ENCODE measurements at places on chromosomes 6 and 20.

GRCh38 chr6:56450882-56451739 lies 191.6 kb downstream of the DST start:
- no peak for DNase-seq

- no peak for DNase-seq
Measured at GRCh38 chr6:126873351-126873750, 245.1 kb upstream of the RSPO3 start.

DNA sequence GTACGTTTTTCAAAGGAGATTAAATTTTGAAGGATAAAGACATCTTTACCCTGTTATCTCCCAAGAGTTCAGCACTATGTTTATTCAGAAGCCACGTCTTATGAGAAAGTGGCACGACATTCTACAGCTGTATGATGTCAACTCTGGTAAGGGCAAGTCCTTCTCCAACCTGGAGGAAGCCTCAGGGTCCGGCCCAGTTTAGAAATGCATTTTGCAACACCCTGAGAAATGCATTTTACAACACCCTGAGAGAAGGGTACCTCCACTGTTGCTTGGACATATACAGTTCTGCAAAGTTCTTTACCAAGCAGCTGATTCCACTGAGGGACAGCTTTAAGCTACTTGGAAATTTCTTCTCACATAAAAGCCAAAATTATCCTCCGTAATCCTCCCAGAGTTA lies 17.5 kb downstream of the NAPB start:
- no peak for DNase-seq

GRCh38 chr6:7976485-7977056 lies 66.0 kb upstream of the TXNDC5 start:
- DNase-seq = no peak

GRCh38 chr20:50567860-50568548 lies 57.8 kb downstream of the PTPN1 start:
- peak; percentile 42 for DNase-seq

DNA sequence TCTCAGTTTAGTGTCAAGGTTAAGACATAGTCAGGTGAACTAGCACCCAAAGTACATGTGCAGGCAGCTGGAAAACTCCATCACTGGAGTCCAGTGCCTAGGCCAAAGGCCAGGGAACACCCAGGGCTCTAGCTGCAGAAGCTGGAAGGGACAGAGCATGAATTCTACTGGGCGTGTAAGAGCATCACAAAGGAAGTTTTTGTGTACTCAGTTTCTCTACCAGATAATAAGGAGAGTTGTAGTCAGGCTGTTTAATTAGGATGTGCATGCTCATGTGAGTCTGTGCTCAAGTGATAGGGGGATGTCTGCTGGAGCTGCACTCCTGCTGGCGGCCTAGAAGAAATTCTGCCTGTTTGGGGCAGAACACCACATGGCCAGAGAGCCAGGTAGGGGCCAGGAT lies 8.1 kb downstream of the L3MBTL1 start:
- no peak for DNase-seq

- DNase-seq = no peak
Measured at GRCh38 chr6:109916759-109917158, 61.4 kb upstream of the GPR6 start.

GRCh38 chr6:7921632-7922092 lies 11.1 kb upstream of the TXNDC5 start:
- DNase-seq = no peak

DNA sequence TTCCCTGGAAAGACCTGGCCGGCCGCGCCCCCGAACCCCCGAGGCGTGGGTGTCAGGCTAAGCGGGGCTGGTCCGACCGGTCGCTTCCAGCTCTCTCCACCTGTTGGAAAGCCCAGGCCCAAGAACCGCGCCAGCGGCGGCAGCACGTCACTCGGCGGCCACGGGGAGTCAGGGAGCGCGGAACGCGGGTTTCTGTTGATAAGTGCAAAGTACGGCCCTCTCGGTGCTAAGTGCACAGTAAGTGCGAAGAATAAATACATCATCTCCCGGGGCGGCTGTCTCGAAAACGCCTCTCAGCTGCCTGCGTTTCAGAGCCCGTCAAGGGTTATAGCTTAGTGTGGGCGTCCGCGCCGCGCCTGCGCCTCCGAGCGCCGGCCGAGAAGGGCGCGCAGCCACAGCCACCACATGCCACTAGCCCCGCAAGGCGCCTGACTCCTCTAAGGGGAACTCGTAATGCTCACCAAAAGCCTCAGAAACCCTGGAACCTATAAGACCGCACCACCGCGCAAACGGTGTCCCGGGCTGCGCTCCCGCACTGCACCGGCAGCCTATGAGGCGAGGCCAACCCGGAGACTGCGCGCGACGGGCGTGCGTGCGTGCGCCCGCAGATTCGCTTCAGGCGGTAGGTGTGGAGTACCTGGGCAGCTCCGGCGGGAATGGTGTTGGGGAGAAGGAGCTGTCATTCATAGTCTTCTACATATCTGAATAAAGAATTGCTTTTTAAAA lies 9.2 kb upstream of the TBX18 start:
- no peak for DNase-seq

- DNase-seq = no peak
Measured at GRCh38 chr6:47534063-47534462, 56.5 kb downstream of the CD2AP start.

DNA sequence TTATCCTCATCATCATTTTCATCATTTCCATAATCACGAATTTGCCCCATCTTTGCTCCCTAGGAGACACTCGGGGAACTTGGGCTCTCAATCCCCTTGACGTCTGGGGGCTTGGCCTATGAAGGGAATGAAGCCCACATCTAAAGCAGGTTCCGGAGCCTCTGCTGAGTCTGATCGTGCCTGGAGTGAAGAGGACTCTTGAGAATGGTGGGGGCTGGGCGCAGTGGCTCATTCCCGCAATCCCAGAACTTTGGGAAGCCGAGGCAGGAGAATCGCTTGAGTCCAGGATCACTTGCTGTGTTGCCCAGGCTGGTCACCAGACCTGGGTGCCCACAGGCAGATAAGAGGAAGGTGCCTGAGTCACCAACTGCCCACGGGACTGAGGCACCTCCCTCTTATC lies 114.5 kb downstream of the SYCP2 start:
- no peak for DNase-seq

DNA sequence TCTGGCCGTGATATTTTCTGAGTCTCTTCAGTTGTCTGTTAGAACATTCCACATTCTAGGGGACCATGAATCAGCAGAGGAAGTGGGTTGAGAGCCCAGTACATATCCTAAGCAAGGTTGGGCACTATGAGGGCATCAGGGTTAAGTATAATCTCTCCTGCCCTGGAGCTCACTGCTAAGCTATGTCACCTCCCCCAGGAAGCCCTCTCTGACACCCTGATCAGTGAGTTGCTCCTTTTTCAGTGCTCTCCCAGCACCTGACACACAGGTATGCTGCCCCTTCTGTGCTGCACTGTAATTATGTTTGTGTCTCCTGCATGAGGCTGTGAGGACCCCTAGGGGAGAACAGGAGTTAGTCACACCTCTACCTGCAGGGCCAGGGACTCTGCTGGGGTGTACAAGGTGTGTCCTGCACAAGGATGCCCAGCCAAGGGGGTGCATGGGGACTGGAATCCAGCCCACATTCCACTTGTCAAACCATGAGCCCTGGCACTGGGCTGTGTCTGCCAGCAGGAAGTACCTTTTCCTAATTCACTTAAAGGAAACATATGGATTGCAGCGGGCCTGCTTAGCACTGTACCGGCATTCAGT lies 3.9 kb downstream of the RAB44 start:
- DNase-seq = no peak

- DNase-seq = no peak
Measured at GRCh38 chr20:41011551-41012067, 17.0 kb upstream of the TOP1 start.

DNA sequence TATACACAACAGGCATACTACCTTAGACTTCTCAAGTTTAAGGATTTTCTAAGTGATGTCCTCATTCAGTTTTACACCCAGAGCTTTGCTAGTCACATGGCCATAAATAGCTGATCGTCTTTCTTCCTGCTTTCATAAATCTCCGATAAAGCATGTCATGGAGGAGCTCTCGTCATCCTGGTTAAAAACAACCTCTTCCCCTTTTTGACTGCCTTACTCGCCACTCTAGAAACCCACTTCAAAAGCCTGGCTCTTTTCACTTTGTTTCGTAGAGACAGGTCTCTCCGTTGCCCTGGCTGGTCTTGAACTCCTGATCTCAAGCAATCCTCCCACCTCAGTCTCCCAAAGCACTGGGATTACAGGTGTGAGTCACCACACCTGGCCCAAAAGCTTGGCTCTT lies 67.0 kb upstream of the SMIM29 start:
- DNase-seq = peak; percentile 19

- DNase-seq = peak; percentile 47
Measured at GRCh38 chr20:49594931-49595315, 27.0 kb upstream of the PTGIS start.

DNA sequence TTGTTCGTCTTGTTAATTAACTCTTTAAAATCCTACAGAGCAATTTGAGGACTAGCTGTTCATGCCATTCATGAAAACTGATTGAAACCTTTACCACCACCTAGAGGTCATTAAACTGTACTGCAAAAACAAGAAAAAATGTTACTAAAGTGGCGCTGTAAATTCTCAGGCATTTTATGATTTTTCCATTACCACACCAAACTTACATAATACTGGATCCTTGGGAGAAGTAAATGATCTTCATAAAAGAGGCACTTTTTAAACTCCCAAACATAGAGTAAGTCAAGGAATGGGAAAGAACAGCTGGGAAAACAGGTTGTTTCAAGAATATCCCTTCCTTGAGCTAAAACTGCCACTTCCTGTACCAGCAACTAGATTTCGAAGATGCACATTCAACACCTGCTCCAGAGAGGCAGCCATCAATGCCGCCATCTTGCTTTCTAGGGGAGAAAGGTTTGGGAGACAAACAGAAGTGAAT lies 54.3 kb downstream of the MYLIP start:
- DNase-seq = peak; percentile 39

DNA sequence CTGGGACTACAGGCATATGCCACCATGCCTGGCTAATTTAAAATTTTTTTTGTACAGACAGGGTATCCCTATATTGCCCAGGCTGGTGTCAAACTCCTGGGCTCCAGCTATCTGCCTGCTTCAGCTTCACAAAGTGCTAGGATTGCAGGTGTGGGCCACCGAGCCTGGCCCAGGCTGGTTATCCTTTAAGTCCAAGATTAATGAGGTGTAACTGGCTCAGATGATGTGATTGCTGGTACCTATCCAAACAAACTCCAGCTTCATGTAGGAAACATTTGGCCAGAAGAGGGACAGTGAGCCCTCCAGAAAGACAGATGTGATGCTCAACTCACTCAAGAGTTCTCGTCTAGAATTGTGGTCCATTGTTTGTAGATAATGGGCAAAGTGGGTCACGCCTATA lies 9.2 kb upstream of the ZNF318 start:
- no peak for DNase-seq

GRCh38 chr6:46393161-46393939 lies 97.9 kb downstream of the RCAN2 start:
- no peak for DNase-seq

GRCh38 chr6:157966589-157966977 lies 15.1 kb upstream of the SYNJ2 start:
- no peak for DNase-seq

GRCh38 chr6:1052262-1052661 lies 259.6 kb upstream of the FOXQ1 start:
- no peak for DNase-seq

DNA sequence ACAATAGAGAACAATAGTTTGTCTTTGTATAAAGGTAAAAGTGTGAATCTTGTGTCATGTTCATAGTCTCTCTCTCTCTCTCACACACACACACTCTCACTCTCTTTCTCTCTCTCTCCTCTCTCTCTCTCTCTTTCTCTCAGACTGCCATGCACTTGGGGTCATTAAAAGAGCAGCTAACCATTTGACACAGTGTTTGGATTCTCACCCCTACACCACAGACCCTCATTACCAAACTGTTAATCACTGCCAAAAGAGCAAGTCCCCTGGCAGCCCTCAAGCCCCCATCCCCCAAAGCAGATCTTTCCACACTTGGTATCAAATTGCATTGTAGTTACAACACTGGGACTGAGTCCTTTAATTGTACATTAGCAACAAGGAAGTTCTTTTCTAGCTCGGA lies 305.8 kb upstream of the RSPO3 start:
- DNase-seq = no peak

- no peak for DNase-seq
Measured at GRCh38 chr6:163698086-163698485, 283.6 kb downstream of the QKI start.

GRCh38 chr20:14865169-14865568 lies 527.8 kb upstream of the FLRT3 start:
- no peak for DNase-seq

GRCh38 chr20:38604873-38605303 lies 3.3 kb downstream of the ARHGAP40 start:
- no peak for DNase-seq

DNA sequence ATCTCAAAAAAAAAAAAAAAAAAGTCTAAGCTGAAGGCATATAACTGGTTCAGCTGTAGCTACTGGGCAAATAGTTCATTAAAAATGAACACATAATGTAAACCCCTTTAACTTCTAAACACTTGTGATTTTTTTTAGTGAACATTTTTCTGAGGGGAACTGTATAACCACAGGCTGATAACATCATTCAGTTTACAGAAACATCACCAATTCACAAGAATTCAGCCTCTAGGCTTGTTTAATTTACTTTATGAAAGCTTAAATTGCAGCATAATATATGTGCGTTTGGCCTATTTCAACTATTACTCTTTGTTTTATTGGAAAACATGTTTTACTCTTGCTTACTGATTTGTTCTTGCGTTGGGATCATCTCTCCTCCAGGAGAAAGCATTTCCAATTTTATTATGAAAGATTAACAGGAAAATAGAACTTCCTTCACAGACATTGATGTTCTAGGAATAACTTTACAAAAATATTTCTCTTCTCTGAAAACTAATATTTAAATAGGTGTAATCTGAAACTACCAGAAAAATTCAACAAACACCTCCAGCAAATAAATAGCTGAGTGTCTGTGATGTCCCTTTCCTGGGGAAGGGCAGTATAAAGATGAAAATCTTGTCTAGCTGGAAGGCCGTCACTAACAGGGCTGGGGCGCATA lies 284.5 kb downstream of the UST start:
- peak; percentile 34 for DNase-seq

GRCh38 chr6:349491-349921 lies 42.0 kb upstream of the IRF4 start:
- no peak for DNase-seq

DNA sequence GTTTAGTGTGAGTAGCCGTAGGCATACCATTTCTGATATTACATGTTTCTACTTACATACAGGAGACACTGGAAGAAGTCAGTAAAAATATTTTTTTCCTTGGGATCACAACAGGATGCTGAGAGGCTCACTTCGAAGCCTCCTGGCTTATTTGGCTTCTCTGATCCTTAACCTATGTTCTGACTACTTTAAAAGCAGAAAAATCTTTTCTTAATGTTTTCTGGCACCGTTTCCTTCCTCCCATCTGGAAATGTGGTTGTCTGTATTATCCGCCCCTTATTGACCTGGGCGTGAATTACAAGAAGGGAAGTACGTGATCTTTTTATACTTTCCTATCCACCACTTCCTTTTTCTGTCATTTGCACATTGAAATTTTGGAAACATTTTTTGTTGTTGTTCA lies 379.6 kb downstream of the COL12A1 start:
- no peak for DNase-seq

All from activated CD4-positive, alpha-beta T cell treated with anti-CD3 and anti-CD28 coated beads, Interleukin-2, Interleukin-4, amounts not matched to agents 100 ng/mL and 50 ng/mL, durations not matched to agents 16 hours and 8 hours (primary cell).